CD4-positive, alpha-beta T cell treated with Interleukin-4 for 1 hour (primary cell): ENCODE measurements at places on chromosomes 2 and 18.

DNA sequence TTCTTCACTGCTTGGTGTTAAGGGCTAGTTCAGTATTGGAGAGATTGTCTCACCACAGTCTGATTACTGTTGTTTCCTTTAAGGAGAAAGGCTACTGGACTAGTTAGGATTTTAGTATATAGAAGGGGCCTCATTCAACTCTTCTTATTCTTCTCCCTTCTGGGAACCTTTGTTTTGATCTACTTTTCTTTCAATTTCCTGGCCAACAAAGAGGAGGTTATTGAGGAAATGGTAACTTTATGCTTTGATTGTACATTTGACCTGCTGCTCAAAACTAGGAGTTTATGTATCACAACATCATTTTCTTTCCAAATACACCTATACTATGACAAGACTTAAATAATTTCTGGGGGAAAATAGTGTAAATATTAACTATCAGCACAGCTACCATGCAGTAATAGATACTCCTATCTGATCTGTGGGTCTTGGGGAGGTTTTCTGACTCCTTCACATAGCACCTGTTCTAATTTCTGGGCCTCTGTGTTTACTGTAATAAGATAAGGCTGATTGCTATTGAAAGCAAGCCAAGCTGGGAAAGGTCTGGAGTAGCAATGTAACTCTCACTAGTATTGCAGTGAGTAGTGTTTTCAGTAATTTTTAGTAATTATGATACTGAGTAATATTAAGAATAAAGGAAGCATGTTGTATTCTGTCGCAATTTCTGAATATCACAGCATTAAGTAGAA, 395.3 kb downstream of the NUP35 start:
- no peak for DNase-seq

DNA sequence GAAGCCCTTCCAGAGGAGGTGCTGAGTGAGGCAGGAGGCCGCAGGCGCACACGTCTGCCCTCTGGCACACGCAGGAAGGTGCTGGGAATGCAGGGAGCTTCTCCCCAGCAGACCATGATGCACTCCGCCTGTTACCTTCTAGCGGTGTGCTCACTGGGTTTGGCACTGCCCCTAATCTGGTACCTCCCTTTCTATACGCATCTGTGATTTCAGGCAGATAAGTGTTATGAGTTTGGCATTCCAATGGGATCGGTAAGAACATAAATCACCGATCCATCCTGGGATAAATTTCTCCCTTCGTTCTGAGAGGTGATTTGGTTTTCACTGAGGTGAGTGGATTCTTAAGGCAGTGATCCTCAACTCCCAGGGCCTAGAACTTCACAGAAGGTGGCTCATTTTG, 34.6 kb downstream of the ODC1 start:
- DNase-seq, result no peak

- DNase-seq, result no peak
These were observed 51.9 kb upstream of the ODC1 start for GRCh38 chr2:10499911-10500521.

DNA sequence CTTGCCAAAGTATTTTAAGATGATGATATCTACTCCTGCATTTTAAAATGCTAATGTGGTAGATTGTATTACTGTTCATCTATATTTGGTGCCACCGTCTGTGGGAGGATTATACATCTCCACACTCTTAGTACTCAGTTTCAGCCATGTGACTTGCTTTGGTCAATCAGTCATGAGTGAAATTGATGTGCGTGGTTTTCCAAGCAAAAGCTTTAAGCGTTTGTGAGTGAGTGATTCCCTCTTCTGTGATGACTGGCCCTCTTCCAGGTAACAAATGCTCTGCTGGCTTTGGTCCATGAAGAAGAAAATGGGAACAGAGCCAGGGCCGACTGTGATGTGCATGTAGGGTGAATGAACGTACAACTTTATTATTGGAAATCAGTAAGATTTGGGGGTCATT, 330.4 kb downstream of the LPIN1 start:
- DNase-seq, result no peak
